ENCODE measurements at places on chromosomes 7 and 10.

DNA sequence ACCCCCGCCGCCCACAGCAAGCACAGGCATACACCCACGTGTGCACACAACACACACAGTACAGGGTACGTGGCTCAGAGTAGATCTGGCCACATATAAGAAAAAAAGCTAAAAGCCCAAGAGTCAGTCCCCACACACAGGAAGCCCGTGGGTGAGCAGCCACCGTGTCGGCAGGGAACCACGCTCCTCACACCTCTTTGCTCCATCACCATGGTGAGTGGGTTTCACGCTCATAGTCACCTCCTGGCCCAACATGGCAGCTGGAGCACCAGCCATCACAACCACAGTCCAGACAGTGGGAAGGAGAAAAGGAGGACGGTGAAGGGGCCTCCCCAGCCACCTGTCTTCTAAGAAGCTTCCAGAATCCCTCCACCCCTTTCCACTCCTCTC, 76.0 kb upstream of the PDGFA start:
- no peak for DNase-seq

GRCh38 chr7:54932818-54933543, 85.8 kb upstream of the EGFR start:
- DNase-seq, result no peak

- no peak for DNase-seq
Measured at GRCh38 chr7:130627775-130628174, 40.8 kb downstream of the COPG2 start.

DNA sequence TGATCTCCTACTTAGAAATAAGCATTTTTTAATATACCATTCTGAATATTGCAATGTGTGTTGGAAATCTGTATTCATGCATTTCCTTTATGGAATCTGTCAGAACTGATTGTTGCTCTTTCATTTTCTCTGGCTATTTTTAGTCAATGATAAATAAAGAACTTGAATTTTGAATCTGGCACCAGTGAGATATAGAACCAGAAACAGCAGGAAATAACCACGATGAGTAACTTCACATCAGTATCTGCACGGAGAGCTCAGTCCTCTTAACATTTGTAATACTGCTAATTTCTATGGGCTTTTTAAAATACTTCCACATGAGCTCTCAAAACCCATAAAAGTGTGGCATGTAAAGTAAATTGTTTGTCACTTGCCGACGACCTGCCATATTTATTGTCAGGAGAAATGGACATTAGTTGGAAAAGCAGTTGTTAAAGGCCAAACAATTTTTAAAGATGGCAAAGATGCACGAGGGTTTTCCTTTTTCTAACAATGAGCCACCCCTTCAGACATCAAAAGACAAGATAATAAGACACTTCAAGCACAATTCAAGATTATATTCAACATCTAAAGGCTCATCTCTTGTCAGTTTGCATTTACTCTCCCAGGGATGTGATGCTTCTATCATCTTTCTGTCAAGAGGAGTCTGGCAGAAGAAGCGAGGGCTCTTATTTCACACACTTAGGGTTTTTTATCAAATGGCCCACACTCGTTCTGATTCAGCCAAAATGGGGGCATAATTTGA, 118.3 kb downstream of the POU6F2 start:
- no peak for DNase-seq

- no peak for DNase-seq
Measured at GRCh38 chr10:123096452-123096851, 39.3 kb upstream of the HMX3 start.

- no peak for DNase-seq
Measured at GRCh38 chr7:66245008-66245407, 39.9 kb downstream of the TPST1 start.

DNA sequence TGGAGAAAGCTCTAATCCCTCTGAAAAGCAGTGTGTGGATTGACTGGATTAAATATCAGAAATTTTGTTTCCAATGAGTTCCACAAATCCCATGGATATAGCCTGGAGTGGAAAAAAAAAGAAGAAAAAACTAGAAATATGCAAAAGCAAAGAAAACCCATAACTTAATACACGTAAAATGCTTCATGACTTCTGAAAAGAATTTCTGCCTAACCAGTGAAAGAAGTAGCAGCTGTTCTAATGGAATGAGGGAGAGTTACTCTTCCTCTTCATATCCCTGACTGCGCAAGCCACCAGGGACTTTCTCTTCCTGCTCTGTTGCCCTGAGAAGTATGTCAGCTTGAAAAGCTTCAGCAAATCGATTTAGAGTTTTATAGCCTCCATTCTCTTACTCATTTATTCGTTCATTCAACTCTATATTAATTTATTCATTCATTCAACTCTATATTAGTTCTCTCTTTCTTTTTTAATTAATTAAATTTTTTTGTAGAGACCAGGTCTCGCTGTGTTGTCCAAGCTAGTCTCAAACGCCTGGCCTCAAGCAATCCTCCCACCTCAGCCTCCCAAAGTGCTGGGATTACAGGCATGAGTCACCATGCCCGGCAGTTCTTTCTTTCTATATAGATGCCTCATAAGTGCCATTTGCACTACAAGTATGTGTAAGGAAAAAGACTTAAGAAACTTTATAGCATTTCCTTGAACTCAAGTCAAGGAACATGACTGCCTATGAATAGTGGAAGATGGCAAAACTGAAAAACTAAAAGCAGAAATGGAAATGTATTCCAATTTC, 447.3 kb upstream of the NRP1 start:
- no peak for DNase-seq

- no peak for DNase-seq
Measured at GRCh38 chr7:73746378-73746777, 7.8 kb upstream of the ABHD11 start.

GRCh38 chr7:1458683-1459511, at the start of gene MICALL2:
Gene MICALL2, minus strand, starts transcription at chr7:1459470. Its CDS starts 144 bp downstream, at chr7:1459326.
- DNase-seq, result no peak

GRCh38 chr7:130648580-130648979, 20.0 kb downstream of the COPG2 start:
- no peak for DNase-seq

GRCh38 chr7:101862280-101863220, 45.1 kb downstream of the CUX1 start:
- DNase-seq, result no peak

DNA sequence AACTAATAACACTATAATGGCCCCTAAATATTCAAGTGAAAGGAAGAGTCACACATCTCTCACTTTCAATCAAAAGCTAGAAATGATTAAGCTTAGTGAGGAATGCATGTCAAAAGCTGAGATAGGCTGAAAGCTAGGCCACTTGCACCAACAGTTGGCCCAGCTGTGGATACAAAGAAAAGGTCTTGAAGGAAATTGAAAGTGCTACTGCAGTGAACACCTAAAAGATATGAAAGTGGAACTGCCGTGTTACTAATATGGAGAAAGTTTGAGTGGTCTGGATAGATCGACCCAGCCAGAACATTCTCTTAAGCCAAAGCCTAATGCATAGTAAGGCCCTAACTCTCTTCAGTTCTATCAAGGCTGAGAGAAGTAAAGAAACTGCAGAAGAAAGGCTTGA, 12.1 kb upstream of the SNX13 start:
- DNase-seq, result no peak

DNA sequence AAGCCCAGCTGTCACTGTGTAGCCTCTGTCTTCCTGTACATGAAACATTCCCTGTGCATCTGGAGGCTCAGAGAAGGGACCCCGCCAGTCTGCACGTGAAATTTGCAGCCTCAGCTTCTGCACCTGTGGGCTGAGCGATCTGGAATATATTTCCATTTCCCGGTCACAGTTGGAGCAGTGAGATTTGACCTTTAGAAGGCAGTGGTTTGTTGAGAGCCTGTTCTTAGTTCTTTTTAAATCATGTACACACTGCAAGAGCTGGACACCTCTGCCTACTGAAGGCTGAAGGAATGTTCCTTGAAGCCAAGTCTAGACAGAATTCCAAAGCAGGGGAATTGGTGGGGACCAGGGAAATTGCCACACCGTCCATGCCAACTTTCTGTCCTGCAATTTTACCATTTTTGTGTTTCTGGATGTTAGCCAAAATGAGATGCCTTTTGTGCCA, 706.6 kb downstream of the INHBA start:
- no peak for DNase-seq
